ENCODE measurements at places on chromosomes 2 and 18.

DNA sequence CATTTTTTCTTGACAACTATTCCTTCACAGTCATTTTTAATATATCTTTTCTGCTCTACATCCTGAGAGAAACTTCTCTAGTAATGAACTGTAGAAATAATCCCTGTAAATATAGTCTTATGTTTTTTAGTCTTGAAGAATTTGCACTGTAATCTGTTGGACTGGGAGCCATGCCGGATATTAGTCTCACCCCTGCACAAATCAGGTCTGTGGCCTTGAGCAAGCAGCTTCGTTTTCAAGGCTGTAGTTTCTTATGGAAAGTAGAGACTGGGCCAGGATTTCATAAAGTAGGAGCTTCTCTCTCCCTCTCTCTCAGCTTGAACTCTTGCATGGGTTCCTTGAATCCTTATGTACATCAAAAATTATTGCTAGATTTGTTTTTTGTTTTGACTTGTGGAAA is 8.7 kb downstream of the FARP2 start:
- H3K27ac ChIP-seq, result no peak overlapping the region
- no peaks in the 10 kb centered on the region for H3K4me1 ChIP-seq
- no peak for DNase-seq
- H3K27me3 ChIP-seq, result no peaks in the 10 kb centered on the region
- no peak overlapping the region for H3K4me3 ChIP-seq

GRCh38 chr2:237613679-237614078 is 13.7 kb upstream of the LRRFIP1 start:
- H3K36me3 ChIP-seq, result no peaks in the 10 kb centered on the region
- peaks cover 13% of the 10 kb centered on the region for H3K4me1 ChIP-seq
- H3K4me3 ChIP-seq, result no peak overlapping the region
- no peaks in the 10 kb centered on the region for H3K27me3 ChIP-seq
- DNase-seq, result no peak
- H3K27ac ChIP-seq, result peak overlapping the region; percentile 89

- H3K4me3 ChIP-seq, result peak overlapping the region; percentile 63
- H3K4me1 ChIP-seq, result no peaks in the 10 kb centered on the region
- no peaks in the 10 kb centered on the region for H3K27me3 ChIP-seq
- DNase-seq, result no peak
- peaks cover 4% of the 10 kb centered on the region for H3K36me3 ChIP-seq
- H3K27ac ChIP-seq, result no peak overlapping the region
These were observed 1.8 kb downstream of the ENOSF1 start for GRCh38 chr18:710418-711300.

DNA sequence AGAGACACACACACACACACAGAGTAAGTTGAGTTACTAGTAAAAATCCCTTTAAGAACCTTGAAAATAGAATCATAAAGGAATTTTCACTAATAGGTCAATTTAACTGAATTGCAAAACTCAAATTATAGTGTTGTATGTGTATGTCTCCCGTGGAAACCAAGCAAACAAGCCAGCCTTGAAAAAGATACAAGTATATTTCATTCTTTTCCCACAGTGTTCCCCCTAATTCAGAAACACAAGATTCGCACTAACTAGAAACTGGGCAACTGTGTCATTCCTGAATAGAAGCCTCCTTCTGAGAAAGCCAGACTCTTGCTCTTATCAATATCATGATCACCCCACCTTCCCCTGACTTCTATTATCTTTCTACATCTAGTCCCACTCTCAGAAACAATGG is 229.5 kb downstream of the PIEZO2 start:
- H3K27me3 ChIP-seq, result no peaks in the 10 kb centered on the region
- no peak for DNase-seq
- no peaks in the 10 kb centered on the region for H3K4me1 ChIP-seq
- no peak overlapping the region for H3K4me3 ChIP-seq

- H3K27me3 ChIP-seq, result no peaks in the 10 kb centered on the region
- no peaks in the 10 kb centered on the region for H3K36me3 ChIP-seq
- no peaks in the 10 kb centered on the region for H3K4me1 ChIP-seq
- no peak overlapping the region for H3K4me3 ChIP-seq
These were observed 32.6 kb downstream of the MLPH start for GRCh38 chr2:237519506-237520245.

- no peaks in the 10 kb centered on the region for H3K36me3 ChIP-seq
- no peak for DNase-seq
- no peak overlapping the region for H3K27ac ChIP-seq
- H3K27me3 ChIP-seq, result no peaks in the 10 kb centered on the region
These were observed 42.4 kb upstream of the TACR1 start for GRCh38 chr2:75241696-75242095.

DNA sequence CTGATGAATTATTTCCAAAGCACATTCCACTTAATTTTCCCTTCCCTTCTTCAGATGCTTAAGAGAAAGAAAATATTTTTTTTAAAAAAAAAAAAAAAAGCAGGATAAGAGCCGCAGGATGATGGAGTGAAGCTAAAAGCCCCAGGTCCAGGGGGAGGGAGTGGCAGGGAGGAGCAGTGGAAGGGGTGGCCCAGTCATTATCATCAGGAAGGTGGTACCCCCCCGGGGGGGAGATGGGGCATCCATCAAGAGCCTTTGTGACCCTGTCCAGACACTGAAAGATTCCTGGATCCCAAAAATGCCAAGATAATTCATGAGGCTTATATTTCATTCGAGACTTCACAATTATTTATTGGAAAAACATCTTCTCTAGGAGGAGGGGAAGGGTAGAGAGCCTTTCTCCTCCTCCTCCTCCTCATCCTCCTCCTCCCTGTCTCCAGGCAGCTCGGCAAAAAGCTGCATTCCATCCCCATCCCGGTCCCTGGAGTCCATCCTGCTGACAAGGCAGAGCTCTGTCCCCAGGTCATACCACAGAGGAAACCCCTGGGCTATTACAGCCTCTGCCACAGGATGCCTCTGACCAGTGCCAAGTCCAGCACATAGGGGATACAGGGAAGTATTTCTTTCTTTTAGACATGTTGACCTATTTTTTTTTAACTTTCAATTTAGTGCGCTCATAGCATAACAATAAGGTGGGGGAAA is 125.3 kb downstream of the TWIST2 start:
- H3K4me1 ChIP-seq, result no peaks in the 10 kb centered on the region
- H3K27ac ChIP-seq, result no peak overlapping the region
- no peaks in the 10 kb centered on the region for H3K27me3 ChIP-seq
- H3K4me3 ChIP-seq, result no peak overlapping the region

- H3K27ac ChIP-seq, result peak overlapping the region; percentile 71
- H3K4me1 ChIP-seq, result peaks cover 7% of the 10 kb centered on the region
- no peaks in the 10 kb centered on the region for H3K36me3 ChIP-seq
- no peak overlapping the region for H3K4me3 ChIP-seq
- no peak for DNase-seq
These were observed 267.6 kb upstream of the RAB12 start for GRCh38 chr18:8341481-8342230.

DNA sequence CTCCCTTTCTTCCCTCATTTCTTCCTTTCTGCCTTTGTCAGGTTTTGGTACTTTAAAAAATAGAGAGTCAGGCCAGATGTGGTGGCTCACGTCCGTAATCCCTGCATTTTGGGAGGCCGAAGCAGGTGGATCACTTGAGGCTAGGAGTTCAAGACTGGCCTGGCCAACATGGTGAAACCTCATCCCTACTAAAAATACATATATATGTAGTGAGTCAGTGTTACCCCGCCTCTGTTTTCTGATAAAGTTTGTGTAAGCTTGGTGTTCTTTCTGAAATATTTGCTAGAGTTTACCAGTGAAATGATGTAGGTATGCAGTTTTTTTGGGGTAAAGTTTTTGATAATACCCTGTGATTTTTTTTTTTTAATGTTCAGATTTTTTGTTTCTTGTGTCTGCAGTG is 58.8 kb downstream of the DGKD start:
- no peaks in the 10 kb centered on the region for H3K27me3 ChIP-seq
- no peak overlapping the region for H3K4me3 ChIP-seq
- H3K4me1 ChIP-seq, result peaks cover 31% of the 10 kb centered on the region
- no peaks in the 10 kb centered on the region for H3K36me3 ChIP-seq

GRCh38 chr2:146489386-146489785 is 1355.4 kb upstream of the ACVR2A start:
- no peak for DNase-seq
- H3K27ac ChIP-seq, result no peak overlapping the region
- H3K4me3 ChIP-seq, result no peak overlapping the region
- H3K4me1 ChIP-seq, result no peaks in the 10 kb centered on the region
- no peaks in the 10 kb centered on the region for H3K36me3 ChIP-seq

DNA sequence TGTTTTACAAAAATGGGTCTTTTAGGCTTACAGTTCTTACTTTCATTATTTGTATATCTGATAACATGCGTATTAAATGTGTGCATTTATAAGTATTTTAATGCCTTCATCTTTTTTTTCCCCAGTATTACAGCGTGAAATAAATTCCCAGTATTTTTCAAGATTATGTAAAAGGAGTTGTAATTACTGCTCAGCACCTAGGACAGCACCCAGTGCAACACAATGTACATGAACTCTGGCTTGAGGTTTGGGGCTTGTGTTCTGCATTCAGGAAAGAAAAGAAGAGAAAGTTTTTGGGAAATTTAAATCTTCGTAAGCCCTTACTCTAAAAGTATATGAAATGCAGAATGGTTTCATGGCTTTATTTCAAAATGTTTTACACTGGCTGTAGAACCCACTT is 16.7 kb downstream of the ZNF638 start:
- no peak for DNase-seq
- H3K36me3 ChIP-seq, result peaks cover 19% of the 10 kb centered on the region
- peaks cover under 1% of the 10 kb centered on the region for H3K4me1 ChIP-seq
- no peak overlapping the region for H3K4me3 ChIP-seq

- no peaks in the 10 kb centered on the region for H3K27me3 ChIP-seq
- no peak overlapping the region for H3K27ac ChIP-seq
- DNase-seq, result no peak
- H3K4me3 ChIP-seq, result no peak overlapping the region
- H3K36me3 ChIP-seq, result no peaks in the 10 kb centered on the region
- no peaks in the 10 kb centered on the region for H3K4me1 ChIP-seq
These were observed 237.5 kb downstream of the NDUFA10 start for GRCh38 chr2:239787538-239788050.

Measured in ascending aorta (tissue), 2 donors.